ENCODE measurements at places on chromosomes 2 and 18.
A peak's percentile ranks its signal among the peaks of the same experiment; 100 is the strongest.

DNA sequence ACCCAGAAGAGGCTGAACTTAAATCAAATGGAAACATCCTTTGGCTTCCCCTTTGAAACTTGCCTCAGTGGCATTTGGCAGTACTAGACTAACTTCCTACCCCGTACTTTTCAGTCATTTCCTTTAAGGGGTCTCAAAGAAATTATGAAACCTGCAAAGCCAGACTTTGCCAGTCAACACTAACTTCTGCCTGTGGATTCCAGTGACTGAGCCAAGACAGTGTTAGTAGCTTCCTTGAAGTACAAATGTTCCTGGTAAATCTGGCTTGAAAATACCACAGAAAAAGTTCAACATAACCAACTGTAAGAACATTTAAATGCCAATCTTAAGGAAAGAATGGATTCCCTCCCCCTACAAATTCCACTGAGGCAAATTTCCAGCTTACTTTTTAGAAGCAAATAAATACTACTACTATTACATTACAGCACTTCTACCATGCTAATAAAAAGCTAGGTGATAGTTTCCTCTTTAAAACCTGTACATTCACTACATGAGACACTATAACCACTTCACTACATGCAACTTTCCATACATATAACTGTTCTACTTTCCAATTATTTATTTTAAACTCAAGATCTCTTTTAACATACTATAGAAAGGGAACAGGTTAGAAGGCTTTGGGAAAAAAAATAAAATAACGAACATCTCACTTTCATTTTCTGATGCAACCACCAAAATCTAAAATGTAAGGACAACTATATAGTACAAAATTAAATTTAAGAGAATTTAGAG is 2.4 kb downstream of the PELI1 start:
- no peak for DNase-seq

DNA sequence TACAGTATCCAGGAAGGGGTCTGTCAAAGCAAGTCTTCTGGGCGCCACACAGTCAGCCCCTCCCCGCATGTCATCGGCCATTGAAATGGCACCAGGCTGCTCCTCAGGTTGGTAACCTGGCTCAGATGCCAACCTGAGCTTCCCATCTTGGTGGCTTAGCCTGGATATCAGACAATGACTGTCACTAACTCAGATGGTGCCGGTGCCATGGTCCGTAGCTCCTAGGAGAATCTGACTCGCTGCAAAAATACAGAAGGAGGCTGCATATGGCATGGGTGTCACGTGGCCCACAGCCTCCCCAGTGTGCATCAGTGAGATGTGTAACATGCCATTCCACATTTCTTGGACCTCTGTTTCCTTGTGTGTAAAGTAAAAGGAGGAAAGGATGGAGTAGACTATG is 3.2 kb downstream of the NOSTRIN start:
- no peak for DNase-seq

- peak; percentile 18 for DNase-seq
Observed at GRCh38 chr2:69798290-69798908, 31.1 kb upstream of the GMCL1 start.

DNA sequence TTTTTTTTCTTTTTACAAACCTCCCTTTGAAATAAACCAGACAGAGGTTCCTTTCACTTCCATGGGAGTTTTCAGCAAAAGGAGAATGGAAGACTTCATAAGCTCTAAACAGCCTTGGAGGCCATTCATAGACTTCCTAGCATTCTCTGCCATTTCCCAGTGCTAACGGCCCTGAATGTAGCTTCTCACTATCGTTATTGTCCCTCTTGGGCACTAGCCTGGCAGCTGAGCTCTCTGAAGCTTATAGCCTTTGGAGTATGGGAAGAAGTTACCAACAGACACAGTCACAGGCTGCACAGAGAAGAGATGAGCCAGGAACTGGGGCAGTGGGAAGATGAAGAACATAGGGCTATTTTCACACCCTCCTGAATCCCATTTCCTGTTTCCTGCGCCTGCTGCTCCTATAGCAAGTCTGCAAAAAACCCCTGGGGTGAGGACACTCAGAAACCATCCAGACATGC is 29.1 kb upstream of the EPC2 start:
- DNase-seq, result peak; percentile 5

GRCh38 chr2:168639441-168639898 is 163.0 kb upstream of the NOSTRIN start:
- no peak for DNase-seq

DNA sequence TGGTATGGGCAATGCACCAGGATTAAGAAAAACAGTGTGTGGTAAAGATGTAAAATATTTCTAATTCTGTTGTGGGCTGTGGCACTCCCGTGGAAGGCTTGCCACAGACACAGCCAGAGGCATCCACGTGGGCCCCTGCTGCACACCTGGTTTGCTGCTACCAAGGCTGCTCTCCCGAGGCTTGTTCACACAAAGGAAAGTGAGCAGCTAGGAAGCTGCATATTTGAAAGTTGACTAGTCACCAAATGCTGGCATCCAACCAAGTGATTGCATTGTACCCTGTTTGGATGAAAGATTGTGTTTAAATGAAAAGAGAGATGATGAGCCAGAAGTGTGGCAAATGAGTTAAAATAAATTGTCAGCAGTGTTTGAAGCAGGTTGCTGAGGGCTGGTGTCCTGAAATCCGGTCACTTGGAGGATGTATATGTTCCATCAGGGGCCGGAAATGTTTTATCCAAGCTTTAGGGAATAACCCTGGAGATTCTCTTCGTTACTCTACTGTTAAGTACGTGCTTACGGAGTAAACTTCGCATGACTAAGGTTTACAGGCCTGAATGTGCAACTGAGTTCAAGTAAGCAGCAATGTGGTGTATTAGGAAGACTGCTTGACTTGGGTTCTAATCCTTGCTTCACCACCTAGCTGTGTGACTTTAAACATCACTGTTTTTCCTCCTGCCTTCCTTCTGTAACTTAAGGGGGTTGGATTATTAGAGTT is 86.1 kb downstream of the MSH2 start:
- DNase-seq, result no peak

DNA sequence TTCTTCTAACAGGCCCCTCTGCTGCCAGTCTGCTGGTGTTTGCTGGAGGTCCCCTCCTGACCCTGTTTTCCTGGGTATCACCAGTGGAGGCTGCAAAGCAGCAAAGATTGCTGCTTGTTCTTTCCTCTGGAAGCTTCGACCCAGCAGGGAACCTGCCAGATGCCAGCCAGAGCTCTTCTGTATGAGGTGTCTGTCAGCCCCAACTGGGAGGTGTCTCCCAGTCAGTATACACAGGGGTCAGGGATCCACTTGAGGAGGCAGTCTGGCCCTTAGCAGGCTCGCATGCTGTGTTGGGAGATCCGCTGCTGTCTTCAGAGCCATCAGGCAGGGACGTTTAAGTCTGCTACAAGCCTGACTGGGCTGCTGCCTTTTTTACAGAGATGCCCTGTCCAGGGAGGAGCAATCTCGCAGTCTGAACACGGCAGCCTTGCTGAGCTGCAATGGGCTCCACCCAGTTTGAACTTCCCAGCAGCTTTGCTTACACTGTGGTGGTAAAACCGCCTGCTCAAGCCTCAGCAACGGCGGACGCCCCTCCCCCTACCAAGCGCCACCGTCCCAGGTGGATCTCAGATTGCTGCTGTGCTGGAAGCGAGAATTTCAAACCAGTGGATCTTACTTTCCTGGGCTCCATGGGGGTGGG is 29.9 kb downstream of the CHCHD5 start:
- DNase-seq, result no peak

- peak; percentile 90 for DNase-seq
Observed at GRCh38 chr2:64654063-64654811, 524 bp upstream of the SERTAD2 start.

- no peak for DNase-seq
Observed at GRCh38 chr2:48567671-48568070, 37.7 kb downstream of the STON1 start.

DNA sequence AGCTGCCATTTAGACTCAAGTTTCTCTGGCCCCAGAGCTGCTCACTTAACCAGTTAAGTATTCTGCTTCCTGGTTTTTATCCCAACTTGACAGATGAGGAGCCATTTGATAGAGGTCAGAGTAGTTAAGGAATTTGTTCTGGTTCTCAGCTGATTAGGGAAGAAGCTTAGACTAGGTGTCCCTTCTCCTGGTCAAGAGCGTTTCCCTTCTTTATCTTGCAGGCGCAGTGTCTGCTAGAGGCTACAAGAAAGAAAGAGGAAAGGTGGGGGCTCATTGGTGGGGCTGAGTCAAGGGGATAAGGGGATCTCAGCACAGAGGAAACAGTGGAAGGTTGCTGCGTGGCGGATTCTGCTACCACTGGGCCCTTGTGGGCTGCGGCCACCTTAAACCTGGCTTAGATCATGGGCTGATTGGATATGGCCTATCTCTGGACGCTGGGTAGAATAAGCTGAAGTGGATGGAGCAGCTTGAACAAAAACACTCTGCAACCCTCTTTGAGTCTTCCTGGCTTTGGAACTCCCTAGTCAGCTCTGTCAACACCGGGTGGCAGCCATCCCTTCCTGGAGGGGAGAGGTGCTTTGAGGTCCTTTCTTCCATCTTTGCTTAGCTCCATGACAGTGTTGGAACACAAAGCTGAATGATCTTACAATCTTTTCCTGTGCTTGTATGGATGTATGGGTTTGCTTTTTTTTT is 70.8 kb downstream of the QPCT start:
- DNase-seq, result peak; percentile 31

GRCh38 chr2:29583548-29584156 is 337.7 kb downstream of the ALK start:
- no peak for DNase-seq

GRCh38 chr2:99888617-99889016 is 253.8 kb downstream of the AFF3 start:
- no peak for DNase-seq

- peak; percentile 79 for DNase-seq
Observed at GRCh38 chr2:112798979-112799975, 15.0 kb upstream of the IL1A start.

DNA sequence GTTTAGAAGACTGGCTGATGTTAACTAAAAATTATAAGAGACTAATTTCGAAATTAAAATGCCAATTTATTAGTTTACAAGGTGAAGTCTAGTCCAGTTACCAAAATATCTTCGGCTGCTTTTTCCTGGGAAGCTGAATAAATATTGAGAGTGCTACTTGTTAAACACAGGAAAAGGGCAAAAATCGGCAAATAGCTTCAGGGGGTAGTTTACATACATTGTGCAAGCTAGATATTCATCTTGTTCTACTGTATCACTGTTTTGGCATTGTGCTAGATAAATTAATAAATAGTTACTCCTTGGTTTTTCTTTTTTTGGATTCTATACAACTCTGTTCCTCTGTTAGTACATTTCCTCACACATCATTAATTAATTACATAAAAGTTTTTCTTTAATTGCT is 29.3 kb downstream of the NHEJ1 start:
- DNase-seq, result no peak

GRCh38 chr2:59029058-59029457 is 787.9 kb upstream of the FANCL start:
- no peak for DNase-seq

- DNase-seq, result no peak
Observed at GRCh38 chr2:152759290-152760072, 41.1 kb downstream of the ARL6IP6 start.

- no peak for DNase-seq
Observed at GRCh38 chr2:192011196-192011595, 164.3 kb upstream of the CAVIN2 start.

DNA sequence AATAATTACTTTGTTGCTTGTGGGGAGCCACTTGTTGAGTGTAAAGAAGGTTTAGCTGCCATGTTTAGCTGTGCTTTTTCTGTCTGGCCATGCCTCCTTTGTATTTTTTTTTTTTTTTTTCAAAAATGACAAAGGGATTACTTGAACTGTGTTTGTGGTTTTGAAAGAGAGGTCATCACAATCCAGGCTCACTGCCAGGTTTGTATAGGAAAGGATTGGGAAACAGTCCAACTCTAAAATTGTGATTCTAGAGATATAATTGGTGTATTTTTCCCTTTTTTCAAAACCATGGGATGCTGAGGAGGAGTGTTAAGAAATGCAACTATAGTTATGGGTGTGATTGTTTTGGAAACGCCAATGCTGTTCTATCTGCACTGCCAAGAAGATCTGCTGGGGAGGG is 4.3 kb downstream of the ITPRIPL1 start:
- DNase-seq, result no peak
